ENCODE measurements at places on chromosomes 6 and 20.

GRCh38 chr6:87848616-87849015, 146.6 kb upstream of the AKIRIN2 start:
- no peak for DNase-seq

GRCh38 chr20:48196486-48196885, 411.2 kb upstream of the SULF2 start:
- no peak for DNase-seq

- no peak for DNase-seq
Observed at GRCh38 chr6:24396824-24397223, 5.9 kb upstream of the MRS2 start.

- no peak for DNase-seq
Observed at GRCh38 chr20:22944062-22944461, 91.0 kb upstream of the SSTR4 start.

DNA sequence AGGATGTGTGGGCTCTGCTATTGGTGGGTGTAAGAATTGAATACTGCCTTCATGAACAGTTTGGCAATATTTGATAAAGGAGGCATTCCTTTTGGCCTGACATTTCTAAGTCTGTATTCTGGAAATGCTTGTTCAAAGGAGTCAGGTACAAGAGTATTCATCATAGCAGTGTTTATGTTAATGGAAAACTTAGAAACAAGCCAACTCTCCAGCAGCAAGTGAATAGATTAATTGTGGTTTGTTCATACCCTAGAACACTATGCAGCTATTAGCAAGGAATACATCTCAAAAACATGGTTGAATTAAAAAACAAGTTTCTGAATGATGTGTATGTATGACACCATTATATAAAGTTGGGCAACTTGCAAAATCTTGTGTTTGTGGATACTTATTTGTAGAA, 195.8 kb downstream of the ZFAND3 start:
- DNase-seq, result no peak

- DNase-seq, result no peak
Observed at GRCh38 chr6:93679836-93680235, 260.5 kb upstream of the EPHA7 start.

GRCh38 chr6:68071740-68072139, 563.3 kb upstream of the ADGRB3 start:
- no peak for DNase-seq

GRCh38 chr20:5214826-5215225, 88.0 kb downstream of the CDS2 start:
- DNase-seq, result no peak

GRCh38 chr6:136344420-136344819, 54.8 kb upstream of the BCLAF1 start:
- DNase-seq, result no peak

GRCh38 chr20:37571033-37571432, 43.4 kb upstream of the BLCAP start:
- DNase-seq, result no peak

- no peak for DNase-seq
Observed at GRCh38 chr6:10221178-10221577, 193.7 kb downstream of the TFAP2A start.

- DNase-seq, result peak; percentile 87
Observed at GRCh38 chr20:1281279-1282057, 15.4 kb downstream of the SNPH start.

GRCh38 chr6:13467216-13467600, 20.2 kb downstream of the GFOD1 start:
- DNase-seq, result no peak

DNA sequence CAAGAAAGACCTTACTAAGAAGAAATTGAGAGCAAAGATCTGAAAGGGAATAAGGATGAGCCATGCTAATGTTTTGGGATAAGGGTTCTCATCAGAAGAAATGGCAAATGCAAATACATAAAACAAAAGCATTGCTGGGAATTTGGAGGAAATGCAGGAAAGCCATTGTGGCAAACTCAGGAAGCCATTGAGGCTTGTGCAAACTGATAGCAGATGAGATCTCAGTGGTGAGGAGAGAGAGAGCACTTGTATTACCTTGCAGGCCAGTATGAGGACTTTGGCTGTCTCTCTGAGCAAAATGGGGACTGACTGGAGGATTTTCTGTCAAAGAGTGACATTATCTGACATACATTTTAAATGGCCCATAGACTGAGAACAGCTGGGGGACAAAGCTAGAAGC, 103.0 kb downstream of the ADGRB3 start:
- DNase-seq, result no peak

- no peak for DNase-seq
Observed at GRCh38 chr6:101113468-101114260, 232.5 kb upstream of the ASCC3 start.

- DNase-seq, result peak; percentile 6
Observed at GRCh38 chr20:43537921-43538877, 20.6 kb upstream of the SGK2 start.

DNA sequence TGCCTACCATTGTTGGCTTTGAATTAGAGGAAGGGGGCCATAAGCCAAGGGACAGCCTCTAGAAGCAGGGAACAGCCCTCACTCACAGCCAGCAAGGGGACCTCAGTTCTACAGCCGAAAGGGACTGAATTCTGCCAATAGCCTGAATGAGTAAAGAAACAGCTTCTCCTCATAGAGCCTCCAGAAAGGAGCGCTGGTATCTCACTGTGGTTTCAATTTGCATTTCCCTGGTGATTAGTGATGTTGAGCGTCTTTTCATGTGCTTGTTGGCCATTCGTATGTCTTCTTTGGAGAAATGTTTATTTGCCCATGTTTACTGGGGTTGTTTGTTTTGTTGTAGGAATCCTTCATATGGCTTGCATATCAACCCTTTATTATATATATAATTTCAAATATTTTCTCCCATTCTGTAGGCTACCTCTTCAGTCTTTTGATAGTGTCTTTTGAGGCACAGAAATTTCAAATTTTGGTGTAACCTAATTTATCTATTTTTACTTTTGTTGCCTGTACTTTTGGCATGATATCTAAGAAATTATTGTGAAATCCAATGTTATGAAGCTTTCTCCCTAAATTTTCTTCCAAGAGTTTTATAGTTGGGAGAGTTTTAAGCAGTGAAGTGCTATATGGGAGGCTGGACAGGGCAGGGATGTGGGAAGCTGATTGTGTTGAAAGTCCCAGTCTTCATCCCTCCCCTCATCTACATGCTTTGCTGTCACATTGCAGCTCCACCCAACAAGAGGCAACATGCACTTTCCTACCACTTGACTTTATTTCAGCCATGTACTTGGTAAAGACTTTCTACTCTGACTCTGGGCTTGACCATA, 82.3 kb upstream of the SHLD1 start:
- DNase-seq, result no peak

- DNase-seq, result peak; percentile 29
Observed at GRCh38 chr20:17848249-17849048, 120.1 kb downstream of the SNX5 start.

GRCh38 chr20:51959066-51959542, 156.8 kb upstream of the SALL4 start:
- no peak for DNase-seq

DNA sequence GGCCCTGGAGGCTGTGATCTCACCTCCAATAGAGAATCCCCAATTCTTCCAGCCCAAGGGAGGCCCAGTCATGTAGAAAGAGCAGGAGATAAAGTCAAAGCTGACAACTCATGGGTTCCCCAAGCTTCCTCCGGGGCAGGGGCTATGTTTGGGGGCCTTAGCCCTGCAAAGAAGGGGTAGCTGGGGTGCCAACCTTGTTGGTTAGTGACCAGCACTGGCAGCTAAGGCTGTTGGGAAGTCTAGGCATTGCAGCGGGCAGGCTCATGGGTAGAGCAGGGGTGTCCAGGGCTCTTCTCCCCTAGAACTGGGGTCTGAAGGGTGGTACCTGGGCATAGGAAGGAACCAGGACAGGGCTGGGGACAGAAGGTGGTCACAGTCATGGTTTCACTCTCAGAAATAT, 36.4 kb downstream of the TGM2 start:
- DNase-seq, result no peak

DNA sequence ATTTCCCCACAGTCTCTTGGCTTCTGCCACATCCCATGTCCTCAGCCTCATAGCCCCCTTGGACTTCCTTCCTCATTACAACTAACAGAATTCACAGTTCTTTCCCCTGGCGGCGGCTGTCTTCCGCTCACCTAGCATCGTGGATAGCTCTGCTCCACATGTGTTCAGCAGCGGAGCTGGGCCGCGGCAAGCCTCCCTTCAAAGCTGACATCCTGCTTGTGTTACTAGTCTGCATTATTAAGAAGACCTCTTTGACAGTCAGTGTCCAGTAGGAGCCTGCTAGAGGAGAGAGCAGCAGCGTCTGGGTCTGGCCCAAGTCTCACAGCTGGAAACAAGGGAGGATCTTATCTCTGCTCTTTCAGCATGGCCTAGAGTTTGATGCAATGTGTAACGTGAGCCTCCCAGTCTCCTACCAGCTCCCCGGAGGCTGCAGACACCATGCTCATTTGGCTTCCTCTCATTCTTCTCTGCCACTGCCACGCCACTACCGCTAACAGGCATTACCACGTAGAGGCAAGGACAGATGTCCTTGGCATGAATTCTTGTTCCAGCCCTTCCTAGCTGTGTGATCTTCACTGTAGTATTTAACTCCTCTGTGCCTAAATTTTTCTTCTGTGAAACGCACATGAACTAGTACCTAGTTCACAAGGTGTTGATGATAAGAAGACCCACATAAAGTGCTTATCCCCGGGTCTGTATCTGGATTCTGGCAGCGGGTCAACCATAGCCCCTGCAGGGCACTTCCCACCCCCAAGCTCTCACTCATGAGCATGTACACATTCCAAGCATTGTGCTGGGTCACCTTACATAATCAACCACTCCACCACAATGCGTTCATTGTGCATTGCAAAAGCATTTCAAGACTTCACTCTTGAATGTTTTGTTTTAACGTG, 107.1 kb upstream of the BACH2 start:
- DNase-seq, result no peak

DNA sequence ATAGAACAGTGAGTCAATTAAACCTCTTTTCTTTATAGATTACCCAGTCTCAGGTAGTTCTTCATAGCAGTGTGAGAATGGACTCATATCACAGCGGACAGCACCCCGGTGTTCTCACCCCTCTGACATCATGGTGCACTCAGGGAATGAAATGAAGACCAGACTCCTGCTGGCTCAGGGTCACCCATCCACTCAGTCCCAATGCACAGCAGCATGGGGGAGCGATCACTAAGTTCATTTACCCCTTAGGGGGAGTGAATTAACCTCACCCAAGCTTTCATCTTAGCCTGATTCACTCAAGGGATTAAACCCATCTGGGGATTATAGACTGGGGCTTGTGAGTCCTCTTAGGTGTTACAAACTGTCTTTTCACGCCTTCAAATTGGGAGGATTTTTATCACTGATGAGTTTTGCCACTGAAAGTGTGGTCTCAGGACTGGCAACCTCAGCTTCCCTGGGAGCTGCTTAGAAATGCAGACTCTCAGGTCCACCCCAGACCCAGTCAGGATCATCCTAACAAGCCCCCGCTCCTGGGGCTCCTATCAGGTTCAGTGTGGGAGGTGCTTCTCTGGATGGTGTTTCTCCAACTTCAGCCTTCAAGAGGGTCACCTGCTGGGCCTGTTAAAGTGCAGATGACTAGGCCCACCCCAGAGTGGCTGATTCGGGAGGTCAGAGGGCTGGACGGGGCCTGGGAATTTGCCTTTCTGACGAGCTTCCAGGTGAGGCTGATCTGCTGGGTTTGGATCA, 44.3 kb upstream of the FRMD1 start:
- DNase-seq, result no peak
